Spleen (tissue), 13 donors: ENCODE measurements at places on chromosomes 12 and 14.
A peak's percentile ranks its signal among the peaks of the same experiment; 100 is the strongest.

DNA sequence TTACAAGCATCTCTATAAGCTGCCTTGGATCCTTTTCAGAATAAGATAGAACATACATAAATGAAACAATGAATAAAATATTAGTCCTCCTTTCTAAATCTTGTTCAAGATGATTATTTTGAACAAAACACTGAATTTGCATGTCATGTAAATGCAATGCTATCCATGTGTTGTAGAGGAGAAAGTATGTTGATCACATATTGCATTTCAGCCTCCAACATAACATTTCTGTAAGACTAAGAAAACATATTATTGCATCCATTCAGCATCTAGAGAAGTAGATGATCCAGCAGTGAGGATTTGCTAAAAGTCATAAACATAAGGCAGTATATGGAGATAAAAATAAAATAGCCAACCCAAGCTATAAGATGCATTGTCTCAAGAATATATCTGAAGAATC lies 172.6 kb downstream of the CPNE8 start:
- no peak for DNase-seq

DNA sequence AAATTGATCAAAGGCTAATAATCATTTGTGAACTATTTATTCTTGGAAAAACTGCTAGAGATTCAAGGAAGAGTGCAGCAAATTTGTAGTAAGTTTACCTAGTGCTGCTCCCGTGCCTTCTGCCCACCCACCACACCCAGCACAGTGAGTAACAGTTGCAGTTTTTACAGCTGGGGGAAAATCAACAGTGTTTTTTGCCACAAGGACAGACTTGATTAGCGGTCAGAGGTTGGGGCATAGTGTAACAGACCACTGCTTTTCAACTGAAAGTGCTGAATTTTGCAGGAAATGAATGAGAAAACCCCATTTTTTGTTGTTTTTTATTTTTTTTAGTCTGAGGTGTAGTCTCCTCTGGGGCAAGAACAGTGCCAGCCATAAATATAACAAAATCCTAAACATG lies 7.5 kb upstream of the KLRK1 start:
- no peak for DNase-seq

GRCh38 chr14:46820291-46820690 lies 168.7 kb upstream of the RPL10L start:
- DNase-seq = peak; percentile 61

- no peak for DNase-seq
These were observed 18.7 kb downstream of the FBXL14 start for GRCh38 chr12:1575408-1576401.

GRCh38 chr14:50051706-50052105 lies 64.7 kb downstream of the VCPKMT start:
- no peak for DNase-seq

GRCh38 chr12:46965137-46965536 lies 114.3 kb upstream of the PCED1B start:
- DNase-seq = no peak

DNA sequence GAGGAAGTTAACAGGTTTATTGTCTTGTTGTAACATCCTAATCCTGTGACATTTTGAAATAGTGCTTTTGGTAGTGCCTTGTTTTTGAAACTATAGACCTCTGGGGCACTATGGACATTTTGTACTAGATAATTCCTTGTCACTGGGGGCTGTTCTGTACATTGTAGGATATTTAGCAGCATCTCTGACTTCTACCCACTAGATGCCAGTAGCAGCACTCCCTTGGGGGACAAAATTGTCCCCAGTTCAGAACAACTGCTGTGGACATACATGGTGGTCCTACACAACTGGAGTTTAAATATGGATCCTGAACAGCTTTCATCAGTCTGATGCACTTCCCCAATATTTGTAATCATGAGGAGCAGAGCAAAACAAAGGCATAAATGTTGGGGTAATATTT lies 264.7 kb downstream of the RAD51B start:
- no peak for DNase-seq
